ENCODE measurements at places on chromosomes 3 and 15. TPM values are rescaled to one million over a fixed set of nuclear protein-coding genes. Genes with fewer than 3 reads are reported as not detected.

The CADM2 gene
- 4.2 TPM for total RNA-seq

GRCh38 chr15:65528461-65529060, 1.7 kb upstream of the HACD3 start:
- H3K27ac ChIP-seq, result no peak overlapping the region
- H3K4me1 ChIP-seq, result peaks cover 27% of the 10 kb centered on the region
- H3K36me3 ChIP-seq, result no peaks in the 10 kb centered on the region
- no peaks in the 10 kb centered on the region for H3K27me3 ChIP-seq

- no peaks in the 10 kb centered on the region for H3K27me3 ChIP-seq
- no peak overlapping the region for H3K4me3 ChIP-seq
- no peak overlapping the region for H3K27ac ChIP-seq
- H3K4me1 ChIP-seq, result peaks cover 8% of the 10 kb centered on the region
- no peaks in the 10 kb centered on the region for H3K36me3 ChIP-seq
- no peak for DNase-seq
These were observed 9.7 kb upstream of the RIOX2 start for GRCh38 chr3:97981886-97982285.

GRCh38 chr3:73674280-73674679, 49.5 kb upstream of the PDZRN3 start:
- no peak overlapping the region for H3K4me3 ChIP-seq
- DNase-seq, result no peak
- no peaks in the 10 kb centered on the region for H3K27me3 ChIP-seq
- peaks cover 16% of the 10 kb centered on the region for H3K4me1 ChIP-seq

GRCh38 chr15:55959744-55960447, 33.5 kb downstream of the NEDD4 start:
- H3K4me3 ChIP-seq, result no peak overlapping the region
- no peaks in the 10 kb centered on the region for H3K4me1 ChIP-seq
- DNase-seq, result no peak
- no peak overlapping the region for H3K27ac ChIP-seq

DNA sequence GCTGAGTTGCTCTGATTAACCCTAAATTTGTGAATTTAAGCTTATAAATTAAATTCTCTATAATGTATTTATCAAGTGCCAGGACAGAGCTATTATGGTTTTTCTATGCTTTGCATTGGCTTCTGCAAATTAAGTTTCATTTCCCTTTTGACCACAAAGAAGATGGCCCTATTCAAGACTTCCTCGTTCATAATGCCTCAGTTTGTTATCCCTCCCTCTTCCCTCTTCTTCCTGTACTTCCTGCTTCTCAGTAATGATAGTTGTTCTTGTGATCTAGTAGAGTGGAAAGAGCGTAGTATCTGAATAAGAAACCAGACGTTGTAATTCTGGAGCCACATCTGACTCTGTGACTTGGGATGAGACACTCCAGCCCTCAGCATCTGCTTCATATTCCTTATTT, 118.7 kb downstream of the CACNA1D start:
- no peak for DNase-seq
- no peaks in the 10 kb centered on the region for H3K36me3 ChIP-seq
- H3K27ac ChIP-seq, result no peak overlapping the region
- peaks cover 6% of the 10 kb centered on the region for H3K27me3 ChIP-seq

DNA sequence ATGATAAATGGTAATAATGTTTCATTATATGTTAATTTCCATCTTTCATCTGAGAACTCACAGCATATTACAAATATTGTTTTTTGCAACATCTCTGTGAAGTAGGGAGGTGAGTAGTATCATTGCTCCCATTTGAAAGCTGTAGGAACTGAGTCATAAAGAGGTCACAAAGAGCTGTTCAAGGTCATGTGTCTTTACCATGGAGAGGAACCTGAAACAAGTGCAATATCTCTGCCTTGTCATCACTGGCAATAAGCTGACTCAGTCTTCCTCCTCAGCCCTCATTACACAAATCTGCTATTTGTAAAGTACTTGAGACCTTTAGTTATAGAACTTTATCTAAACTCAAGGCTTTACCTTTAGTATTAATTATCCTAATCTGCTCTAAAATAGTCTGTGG, 4.4 kb upstream of the ATP13A4 start:
- H3K4me1 ChIP-seq, result no peaks in the 10 kb centered on the region
- no peak overlapping the region for H3K27ac ChIP-seq
- no peak overlapping the region for H3K4me3 ChIP-seq

GRCh38 chr3:184466413-184466960, 86.6 kb downstream of the CHRD start:
- H3K27ac ChIP-seq, result no peak overlapping the region
- H3K4me1 ChIP-seq, result no peaks in the 10 kb centered on the region
- no peaks in the 10 kb centered on the region for H3K36me3 ChIP-seq
- H3K4me3 ChIP-seq, result no peak overlapping the region

DNA sequence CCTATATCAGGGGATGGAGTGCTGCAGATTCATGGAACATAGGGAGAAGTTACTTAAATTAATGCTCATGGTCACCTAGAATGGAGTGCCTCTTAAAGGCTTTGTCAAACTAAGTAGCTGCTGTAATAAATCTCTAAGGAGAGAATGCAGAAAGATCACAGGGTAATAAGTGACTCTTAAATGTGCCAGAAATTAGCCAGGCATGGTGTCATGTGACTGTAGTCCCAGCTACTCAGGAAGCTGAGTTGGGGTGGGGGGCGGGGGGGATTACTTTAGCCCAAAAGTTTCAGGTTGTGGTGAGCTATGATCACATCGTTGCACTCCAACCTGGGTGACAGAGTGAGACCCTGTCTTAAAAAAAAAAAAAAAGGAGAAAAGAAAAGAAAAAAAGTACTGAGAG, 90.9 kb upstream of the ASB14 start:
- H3K27ac ChIP-seq, result peak overlapping the region; percentile 46
- no peaks in the 10 kb centered on the region for H3K27me3 ChIP-seq
- no peaks in the 10 kb centered on the region for H3K36me3 ChIP-seq
- no peak for DNase-seq
- H3K4me3 ChIP-seq, result no peak overlapping the region

DNA sequence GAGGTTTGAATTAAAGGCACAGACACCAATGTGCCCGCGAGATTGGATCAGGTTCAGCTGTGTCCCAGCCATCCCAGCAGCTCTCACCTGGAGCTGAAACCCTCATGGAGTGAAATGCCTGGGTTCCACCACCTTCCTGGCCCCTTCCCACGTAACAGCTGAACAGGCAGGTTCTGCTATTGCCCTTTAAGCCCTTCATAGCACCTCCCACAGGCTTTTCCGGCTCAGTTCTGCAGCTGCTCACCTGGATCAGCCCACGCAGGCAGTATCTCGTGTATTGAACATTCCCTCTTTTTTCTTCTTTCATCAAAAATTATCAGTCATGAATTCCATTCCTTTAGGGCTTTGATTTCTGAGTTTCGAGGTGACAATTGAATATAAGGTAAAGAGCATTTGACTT, 129.8 kb downstream of the SLC9A9 start:
- no peak overlapping the region for H3K4me3 ChIP-seq
- H3K27ac ChIP-seq, result no peak overlapping the region
- H3K4me1 ChIP-seq, result no peaks in the 10 kb centered on the region
- H3K36me3 ChIP-seq, result no peaks in the 10 kb centered on the region
- no peak for DNase-seq

All from neural crest cell (in vitro differentiated cells).